Activated naive CD4-positive, alpha-beta T cell (primary cell): ENCODE measurements at places on chromosomes 3 and 15.

DNA sequence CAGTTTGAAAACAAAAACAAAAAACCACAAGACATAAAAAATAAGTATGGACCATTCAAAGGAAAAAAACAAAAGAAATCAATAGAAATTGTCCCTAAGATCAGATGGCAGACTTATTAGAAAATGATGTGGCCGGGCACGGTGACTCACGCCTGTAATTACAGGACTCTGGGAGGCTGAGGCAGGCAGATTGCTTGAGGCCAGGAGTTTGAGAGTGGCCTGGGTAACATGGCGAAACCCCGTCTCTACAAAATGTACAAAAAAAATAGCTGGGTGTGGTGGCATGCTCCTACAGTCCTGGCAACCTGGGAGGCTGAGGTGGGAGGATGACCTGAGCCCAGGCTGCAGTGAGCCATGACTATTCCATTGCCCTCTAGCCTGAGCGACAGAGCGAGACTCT, 16.6 kb downstream of the SPCS1 start:
- DNase-seq: no peak

DNA sequence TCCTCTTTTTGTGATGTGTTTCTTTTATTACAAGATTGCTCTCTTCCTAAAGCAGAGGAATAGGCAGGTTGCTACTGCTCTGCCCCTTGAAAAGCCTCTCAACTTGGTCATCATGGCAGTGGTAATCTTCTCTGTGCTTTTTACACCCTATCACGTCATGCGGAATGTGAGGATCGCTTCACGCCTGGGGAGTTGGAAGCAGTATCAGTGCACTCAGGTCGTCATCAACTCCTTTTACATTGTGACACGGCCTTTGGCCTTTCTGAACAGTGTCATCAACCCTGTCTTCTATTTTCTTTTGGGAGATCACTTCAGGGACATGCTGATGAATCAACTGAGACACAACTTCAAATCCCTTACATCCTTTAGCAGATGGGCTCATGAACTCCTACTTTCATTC, 7.7 kb downstream of the SUCNR1 start:
- DNase-seq: no peak

- no peak for DNase-seq
Observed at GRCh38 chr15:44023176-44023575, 171.9 kb downstream of the FRMD5 start.

DNA sequence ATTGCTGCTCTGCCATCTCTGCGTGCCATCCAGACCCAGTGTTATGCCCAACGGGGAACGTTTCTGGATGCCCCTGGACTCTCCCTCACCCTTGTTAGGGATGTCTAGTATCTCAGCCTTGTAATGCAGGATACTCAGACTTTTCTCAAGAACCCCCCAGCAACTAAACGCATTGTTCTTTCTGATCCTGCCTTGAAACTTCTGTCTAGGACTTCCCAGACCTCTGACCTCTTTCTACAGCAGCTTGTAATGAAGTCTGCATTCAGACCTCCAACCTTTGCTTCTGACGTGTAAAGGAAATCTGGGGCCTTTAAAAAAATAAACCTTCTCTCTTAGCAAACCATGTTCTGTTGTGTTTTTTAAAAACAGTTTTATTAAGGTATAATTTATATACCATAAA, 139.5 kb downstream of the KCNAB1 start:
- DNase-seq: no peak

DNA sequence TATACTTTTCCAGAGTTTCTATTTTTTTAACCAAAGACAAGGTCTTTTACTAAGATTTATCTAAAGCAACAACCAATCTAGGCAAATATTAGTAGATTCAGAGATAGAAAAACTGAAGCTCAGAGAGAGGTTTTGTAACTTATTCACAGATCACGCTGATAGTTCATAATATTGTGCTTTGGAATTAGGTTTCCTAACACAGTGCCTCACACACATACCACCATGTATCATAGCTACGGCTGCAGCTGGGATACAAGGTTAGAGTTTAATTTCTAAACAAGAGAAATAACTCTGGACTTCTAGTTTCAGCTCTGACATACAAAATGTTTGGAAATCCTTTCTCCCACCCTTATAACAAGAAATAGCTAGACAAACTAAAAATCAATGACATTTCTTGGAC, 565.7 kb downstream of the PYDC2 start:
- DNase-seq: no peak
